ENCODE measurements at places on chromosomes 3 and 15. TPM values are rescaled to one million over a fixed set of nuclear protein-coding genes. Genes with fewer than 3 reads are reported as not detected.

DNA sequence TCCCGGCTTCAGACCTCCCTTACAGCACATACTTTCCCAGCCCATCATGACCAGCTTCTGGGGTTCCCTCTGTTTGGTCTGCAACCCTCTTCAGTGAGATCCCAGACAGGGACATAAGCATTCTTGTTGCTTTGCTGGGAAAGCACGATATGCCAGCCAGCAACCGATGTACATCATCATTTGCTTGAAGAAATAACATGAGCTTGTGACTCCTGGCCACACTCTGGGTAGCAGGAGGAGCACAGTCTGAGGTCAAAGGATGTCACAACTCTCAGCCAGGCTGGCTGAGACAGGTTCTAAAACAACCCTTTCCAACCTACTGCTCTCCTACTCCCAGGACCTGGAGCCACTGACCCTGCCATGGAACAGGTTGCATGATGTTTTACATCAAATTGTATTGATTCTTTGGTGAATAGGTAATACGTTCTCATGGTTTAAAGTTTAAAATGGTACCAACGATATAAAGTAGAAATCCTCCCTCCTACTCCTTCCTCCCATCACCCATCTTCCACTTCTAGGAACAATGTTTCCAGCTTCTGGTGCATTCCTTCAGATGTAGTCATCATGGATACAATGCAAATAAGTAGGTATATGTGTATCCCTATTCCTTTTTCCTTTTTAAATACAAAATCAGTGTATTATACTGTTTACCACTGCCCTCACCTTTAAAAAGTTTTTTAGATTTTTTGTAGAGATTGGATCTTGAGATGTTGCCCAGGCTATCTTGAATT, 190.3 kb downstream of the OPA1 start:
- H3K36me3 ChIP-seq: no peaks in the 10 kb centered on the region
- H3K27me3 ChIP-seq: peaks cover 3% of the 10 kb centered on the region
- peaks cover 11% of the 10 kb centered on the region for H3K4me1 ChIP-seq

DNA sequence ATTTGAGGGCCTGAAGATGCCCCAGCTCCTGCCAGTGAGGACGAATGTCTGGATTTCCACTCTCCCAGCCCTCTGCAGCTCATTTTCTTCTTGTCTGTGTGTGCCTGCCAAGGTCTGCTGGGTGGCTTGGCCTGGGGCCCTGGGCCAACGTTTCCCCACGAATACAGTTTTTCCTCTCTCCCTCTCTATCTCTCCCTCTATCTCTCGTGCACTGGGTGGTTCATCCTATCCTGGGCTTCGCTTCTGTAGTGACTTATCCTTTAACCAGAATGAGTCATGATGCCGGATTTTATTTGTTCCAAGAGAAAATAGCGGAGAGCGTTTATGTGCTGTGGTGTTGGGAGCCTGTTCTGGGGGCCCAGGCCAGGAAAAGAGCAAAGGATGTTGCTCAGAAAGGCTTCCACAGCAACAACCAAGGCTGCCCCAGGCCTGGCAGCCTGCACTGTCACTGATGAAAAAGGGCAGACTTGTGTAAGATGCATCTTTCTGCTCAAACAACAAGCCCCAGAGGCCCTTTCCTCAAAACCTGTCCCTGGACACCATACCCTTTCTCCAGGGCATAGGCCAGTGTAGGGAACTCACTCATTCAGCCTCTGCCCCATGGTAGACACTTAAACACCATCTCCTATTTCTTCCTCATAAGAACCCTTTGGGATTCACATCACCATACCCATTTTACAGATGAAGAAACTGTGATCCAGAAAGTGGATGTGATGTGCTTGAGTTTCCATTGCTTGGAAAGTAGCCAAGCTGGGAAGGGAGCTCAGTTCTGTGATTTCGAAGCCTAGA, 47.3 kb downstream of the ITGA11 start:
- H3K4me3 ChIP-seq: no peak overlapping the region
- H3K36me3 ChIP-seq: no peaks in the 10 kb centered on the region
- peaks cover 3% of the 10 kb centered on the region for H3K27me3 ChIP-seq
- no peaks in the 10 kb centered on the region for H3K4me1 ChIP-seq
- no peak overlapping the region for H3K27ac ChIP-seq

- no peak overlapping the region for H3K4me3 ChIP-seq
- H3K27me3 ChIP-seq: no peaks in the 10 kb centered on the region
- no peaks in the 10 kb centered on the region for H3K36me3 ChIP-seq
- peaks cover 9% of the 10 kb centered on the region for H3K4me1 ChIP-seq
- DNase-seq: no peak
- H3K27ac ChIP-seq: no peak overlapping the region
Measured at GRCh38 chr3:152348436-152349177, 79.9 kb downstream of the MBNL1 start.

Gene LRTM1
- total RNA-seq: not detected

Gene VPS18
- 33.5 TPM for total RNA-seq

Data from glutamatergic neuron (in vitro differentiated cells).